Calu3 (cell line): ENCODE measurements at places on chromosomes 3 and 15.

GRCh38 chr15:92377083-92377789, 16.4 kb upstream of the ST8SIA2 start:
- no peak for DNase-seq

DNA sequence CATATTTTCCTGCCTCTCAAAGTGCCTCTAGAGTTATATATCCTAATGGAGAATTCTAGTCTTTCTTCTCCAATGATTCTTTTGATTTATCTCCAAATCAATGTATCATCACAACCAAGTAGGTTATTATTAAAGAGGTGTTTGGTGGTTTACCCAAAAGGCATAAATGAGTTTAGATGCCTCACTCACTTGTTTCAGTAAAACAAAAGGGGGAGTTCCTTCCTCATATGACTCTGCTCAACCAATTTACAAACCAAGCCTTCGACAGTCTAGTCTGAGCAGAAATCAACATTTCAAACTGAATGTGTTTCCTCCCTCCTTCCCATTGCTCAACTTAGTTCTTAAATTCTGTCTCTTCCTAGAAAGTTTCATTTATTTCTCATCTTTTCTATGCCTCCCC, 116.5 kb downstream of the TNIK start:
- no peak for DNase-seq

DNA sequence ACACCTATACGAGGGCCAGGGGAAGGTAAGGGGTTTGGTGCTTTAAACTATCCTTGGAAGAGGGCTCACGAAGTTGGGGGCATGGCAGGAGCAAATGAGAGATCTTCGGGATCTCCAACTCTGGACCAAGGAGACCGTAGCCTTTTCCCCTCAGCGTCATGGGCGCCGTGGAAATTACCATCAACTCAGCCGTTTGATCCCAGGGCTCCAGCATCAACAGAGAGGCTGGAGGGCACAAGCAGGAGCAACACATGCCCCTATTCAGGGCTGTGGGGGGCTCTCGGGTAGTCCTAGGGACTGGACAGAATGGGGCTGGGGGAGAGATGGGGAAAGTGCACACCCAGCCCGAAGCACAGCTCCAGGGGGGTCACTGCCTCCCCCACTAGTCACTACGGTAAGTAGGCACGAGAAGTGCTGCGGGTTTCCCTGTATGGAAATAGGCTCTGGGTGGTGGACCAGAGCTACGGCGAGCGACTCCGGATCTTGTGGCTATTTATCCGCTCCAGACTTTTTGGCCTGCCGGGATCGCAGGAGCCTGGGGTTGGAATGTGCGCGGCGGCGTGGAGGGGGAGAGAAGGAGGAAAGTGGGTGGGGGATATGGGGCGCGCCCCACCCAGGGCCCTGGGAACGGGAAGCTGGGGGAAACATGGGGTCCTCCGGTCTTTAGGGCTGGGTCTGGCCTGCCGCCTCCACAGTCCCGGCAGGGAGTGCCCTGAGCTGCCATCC, 539 bp upstream of the LAMB2 start:
- DNase-seq: peak; percentile 80

DNA sequence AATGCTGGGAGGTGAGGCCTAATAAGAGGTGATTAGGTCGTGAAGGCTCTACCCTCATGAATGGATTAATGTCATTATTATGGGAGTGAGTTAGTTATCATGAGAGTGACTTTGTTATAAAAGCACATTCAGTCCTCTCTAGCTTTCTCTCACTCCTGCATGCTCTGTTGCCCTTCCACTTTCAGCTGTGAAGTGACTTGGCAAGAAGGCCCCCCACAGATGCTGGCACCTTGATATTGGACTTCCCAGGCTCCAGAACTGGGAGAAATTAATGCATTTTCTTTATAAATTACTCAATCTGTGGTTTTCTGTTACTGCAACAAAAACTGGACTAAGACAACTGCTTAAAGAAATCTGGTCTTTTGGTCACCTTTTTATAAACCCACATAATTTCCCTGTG, 144.3 kb downstream of the FBN1 start:
- no peak for DNase-seq

GRCh38 chr3:117304681-117305080, 595.1 kb downstream of the TUSC7 start:
- no peak for DNase-seq

DNA sequence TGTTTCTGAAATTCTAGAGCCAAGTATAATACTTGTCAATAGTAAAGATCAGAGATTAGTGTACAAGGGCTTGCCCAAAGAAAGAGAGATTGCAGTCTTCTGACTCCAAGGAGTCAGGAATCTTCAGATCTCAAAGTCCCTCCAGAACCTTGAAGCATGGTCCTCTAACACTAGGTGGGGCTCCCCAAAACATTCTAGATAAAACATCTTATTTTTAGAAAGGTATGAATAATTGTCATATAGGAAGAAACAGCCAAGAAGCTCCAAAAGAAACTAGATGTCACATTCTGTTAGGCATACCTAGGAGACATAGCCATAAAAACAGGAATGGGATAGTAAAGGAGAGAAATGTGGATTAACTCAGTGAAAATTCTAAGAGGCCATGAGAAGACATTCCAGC, 10.7 kb downstream of the MUC13 start:
- no peak for DNase-seq

DNA sequence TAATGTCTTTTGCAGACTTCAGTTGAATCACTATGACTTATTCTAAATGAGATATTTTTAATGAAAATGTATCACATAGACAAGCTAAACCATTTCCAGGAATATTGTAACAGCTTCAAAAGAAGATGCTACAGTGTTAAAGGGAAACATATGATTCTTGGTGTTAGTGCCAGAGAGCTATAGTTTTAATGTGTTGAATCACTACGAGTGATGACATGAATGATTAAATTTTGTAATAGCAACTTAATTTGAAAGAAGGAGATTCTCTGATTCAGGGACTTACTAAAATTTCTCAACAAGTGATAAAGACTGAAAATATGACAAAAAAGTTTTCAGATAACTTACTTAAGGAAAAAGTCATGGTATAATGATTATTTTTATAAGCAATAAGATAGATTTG, 267.3 kb upstream of the SLITRK3 start:
- no peak for DNase-seq

- DNase-seq: no peak
Observed at GRCh38 chr3:17213102-17213501, 328.3 kb downstream of the PLCL2 start.

GRCh38 chr15:99126930-99127329, 22.1 kb downstream of the SYNM start:
- DNase-seq: no peak

- no peak for DNase-seq
Observed at GRCh38 chr3:113249601-113250000, 38.2 kb downstream of the BOC start.

DNA sequence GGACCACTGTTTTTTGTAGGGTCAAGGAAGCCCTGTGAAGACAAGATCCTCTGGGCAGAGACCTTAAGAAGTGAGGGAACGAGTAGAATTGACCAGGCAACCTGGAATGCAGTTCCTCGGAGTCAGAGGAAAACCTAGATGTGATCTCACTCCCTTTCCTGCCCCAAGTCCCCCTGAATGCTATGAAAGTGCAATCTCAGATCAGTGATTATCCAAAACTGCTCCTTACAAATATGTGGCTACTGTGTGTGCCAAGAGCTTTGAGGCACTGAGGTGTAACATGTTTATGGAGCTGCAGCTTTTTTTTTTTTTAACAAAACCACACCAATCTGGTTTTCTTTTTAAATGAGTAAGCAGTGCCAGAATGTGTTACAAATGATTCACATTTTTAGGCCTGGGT, 35.8 kb downstream of the THSD4 start:
- no peak for DNase-seq

GRCh38 chr3:195453236-195453635, 10.4 kb upstream of the ACAP2 start:
- DNase-seq: no peak

- no peak for DNase-seq
Observed at GRCh38 chr3:113552851-113553250, 20.5 kb downstream of the SIDT1 start.

GRCh38 chr15:40338921-40339620, 1.7 kb downstream of the CCDC9B start:
- peak; percentile 87 for DNase-seq

DNA sequence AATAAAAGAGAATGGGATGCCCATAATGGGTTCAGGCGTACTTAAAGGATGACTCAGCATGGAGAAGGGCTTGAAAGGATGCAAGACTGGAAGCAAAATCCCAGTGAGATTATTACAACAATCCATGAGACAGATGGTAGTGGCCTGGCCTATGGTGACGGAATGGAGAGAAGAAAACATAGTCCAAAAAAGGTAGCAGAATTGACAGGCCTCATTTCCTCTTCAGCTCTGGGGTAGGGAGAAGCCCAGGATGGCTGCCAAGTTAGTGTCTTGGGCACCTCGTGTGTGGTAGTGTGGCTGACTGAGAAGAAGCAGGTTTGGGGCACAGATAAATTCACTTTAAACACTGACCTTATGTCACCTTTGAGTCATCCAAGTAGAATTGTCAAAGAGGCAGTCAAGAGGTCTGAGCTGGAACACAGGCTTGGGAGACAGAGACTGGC, 18.1 kb downstream of the MB21D2 start:
- no peak for DNase-seq

- DNase-seq: peak; percentile 95
Observed at GRCh38 chr3:127590593-127591465, at the start of gene TPRA1. Gene TPRA1 (minus strand): TSS chr3:127590733. CDS start chr3:127580146, 10,587 bp downstream.

DNA sequence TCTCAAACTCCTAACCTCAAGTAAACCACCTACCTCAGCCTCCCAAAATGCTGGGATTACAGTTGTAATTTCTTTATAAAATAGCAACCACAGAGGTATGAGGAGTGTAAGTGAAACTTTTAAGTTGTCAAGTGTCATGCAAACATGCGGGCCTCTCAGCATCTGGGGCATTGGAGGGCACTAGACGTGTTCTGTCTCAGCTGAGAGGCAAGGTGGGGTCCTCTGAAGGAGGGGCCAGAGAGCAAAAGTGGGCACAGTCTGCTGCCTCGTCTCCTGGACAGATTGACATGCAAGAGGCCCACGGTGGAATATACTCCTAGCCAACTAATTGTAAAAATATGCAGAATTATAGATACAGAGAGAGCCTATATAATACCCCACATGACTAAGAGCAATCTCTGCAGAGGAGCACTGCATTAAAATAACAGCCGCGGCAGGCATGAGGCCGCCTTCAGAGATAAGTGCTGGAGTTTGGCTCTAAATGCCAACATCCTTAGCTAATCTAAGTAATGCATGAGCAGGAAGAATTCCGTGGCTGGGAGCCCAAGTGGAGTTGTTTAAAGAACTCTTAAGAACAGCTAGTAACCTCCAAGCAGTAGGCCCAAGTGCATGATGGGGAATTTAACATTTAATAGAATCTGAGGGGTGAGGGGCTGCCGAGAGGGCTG, 87.8 kb upstream of the RNU6-1 start:
- DNase-seq: no peak

GRCh38 chr3:88058306-88058580, 562 bp downstream of the CGGBP1 start:
- no peak for DNase-seq

DNA sequence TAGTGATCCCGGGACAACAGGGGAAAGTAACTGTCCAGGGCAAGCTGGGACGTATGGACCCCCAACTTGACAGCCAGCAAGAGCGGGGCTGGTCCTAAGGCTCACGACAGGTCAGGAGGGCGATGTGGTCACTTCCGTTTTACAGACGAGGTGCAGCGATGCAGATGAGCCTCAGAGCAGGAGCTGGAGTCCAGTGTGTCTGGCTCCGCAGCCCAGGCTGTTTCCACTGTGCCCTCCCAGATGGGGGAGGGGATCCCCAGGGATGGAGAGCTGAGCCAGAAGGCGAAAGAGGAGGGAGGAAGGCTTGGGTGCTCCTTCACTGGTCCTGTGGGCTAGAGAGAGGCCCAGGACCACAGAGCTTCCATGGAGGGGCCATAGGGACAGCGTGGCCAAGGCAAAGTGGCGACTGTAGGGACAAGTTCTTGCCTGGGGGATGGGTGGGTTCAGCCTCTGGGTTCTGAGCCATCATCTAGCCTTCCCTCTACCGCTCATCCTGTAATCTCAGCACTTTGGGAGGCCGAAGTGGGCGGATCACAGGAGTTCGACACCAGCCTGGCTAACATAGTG, 5.7 kb downstream of the SNX33 start:
- DNase-seq: no peak

GRCh38 chr3:40267937-40268724, 41.4 kb upstream of the EIF1B start:
- DNase-seq: no peak

DNA sequence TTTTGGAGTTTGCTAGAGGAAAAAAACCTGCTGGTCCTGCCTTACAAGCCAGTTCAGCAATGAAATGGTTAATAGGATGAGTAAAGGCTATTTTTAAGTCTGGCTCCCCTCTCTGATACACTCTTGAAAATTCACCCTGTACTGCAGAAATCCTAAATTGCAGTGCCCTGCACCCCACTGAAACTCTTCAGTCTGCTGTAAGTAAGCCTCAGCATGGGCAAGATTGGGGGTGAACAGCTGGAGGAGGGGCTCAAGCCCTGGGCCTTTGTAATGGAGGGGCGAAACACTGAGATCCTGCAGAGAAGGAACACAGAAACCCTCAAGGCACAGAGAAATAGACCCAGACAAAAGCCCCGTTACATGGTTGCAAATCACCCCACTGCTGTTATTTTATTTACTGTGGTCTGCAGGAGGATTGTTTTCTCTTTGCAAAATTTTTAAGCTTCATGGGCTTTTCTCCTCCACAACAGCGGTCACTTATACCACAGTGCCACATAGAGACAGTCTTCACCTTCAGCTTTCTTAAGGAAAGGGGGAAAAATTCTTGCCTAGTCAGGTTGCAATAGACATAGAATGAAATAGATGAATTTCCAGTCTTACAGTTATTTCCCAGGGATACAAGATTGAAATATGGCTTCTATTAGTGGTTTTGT, 45.0 kb downstream of the SOX2 start:
- DNase-seq: no peak

- DNase-seq: peak; percentile 13
Observed at GRCh38 chr3:69090021-69090420, 5.3 kb downstream of the ARL6IP5 start.

GRCh38 chr15:32688151-32688639, 29.6 kb upstream of the GREM1 start:
- peak; percentile 47 for DNase-seq

- DNase-seq: no peak
Observed at GRCh38 chr3:123700791-123701722, 116.2 kb upstream of the HACD2 start.
